ENCODE measurements at places on chromosomes 6 and 20. TPM values are rescaled to one million over a fixed set of nuclear protein-coding genes. Genes with fewer than 3 reads are reported as not detected.

DNA sequence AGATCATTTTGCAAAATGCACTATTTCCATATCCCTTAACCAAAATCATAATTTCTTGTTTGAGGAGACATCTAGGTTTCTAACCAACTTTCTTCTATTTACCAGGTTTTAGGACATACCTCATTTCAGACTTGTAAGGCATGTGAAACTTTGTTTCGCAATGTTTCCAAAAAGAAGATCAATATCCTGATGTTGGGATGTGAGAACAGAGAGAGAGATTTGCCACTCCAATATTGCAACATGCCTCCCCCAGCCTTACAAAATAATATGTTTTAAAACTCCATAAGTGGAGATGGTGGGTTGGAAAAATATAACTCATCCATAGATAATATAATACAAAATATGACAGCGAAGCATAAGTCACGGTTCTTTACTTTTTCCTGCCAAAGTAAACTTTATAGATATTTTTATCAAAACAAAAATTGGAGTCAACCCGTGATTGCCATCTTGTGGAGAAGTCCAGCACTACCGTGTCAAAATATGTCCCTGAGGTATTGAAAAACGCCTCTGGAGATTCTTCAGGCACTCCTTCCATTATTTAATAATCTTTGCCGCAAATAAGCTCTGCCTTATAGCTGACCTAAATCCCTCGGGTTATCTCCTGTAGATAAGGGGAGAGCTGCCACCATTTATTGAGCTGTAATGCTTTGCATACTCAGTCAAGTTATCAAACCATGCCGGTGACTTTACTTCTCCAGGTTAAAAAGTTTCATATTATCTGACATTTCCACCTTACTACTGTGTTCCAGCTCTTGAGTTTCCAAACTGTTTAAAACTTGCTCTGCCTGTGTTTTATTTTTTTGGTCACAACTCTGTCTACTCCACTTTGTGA is 534.2 kb downstream of the HACE1 start:
- no peak for DNase-seq

DNA sequence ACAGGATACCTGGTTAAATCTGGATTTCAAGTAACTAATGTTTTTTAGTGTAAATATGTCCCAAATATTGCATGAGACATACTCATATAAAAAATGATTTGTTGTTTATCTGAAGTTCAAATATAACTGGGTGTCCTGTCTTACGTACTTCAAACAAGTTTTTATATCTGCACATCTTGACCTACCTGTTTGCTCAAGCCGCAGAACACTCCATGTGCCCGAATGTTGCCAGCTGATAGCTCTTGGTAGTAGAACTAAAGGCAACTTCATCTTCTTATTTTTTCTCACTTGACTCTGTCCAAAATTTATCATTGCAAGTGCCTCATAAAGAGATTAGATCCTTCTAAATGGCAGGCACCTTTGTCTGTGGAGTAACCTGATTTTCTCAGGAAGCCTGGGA is 39.1 kb upstream of the KLHL31 start:
- DNase-seq = no peak

- DNase-seq = no peak
Observed at GRCh38 chr6:140264431-140264830, 890.0 kb upstream of the CITED2 start.

DNA sequence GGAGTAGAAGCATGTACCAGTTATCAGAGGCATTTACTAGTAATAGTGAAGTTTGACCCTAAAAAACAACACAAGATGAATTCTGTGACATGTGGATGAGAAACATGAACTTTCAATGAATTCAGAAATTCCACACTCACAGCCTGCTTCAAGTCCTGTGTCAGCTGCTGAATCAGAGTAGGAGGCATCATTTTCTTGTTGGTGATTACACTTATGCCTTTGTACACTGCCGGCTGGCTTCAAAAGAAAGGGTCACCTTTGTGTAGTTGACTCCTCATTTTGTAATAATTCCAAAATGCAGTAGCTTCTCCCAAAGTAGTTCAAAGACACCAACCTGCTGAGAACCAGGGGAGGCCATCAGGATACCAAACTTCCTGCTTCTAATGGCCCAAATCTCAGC is 165.5 kb downstream of the BACH2 start:
- no peak for DNase-seq

DNA sequence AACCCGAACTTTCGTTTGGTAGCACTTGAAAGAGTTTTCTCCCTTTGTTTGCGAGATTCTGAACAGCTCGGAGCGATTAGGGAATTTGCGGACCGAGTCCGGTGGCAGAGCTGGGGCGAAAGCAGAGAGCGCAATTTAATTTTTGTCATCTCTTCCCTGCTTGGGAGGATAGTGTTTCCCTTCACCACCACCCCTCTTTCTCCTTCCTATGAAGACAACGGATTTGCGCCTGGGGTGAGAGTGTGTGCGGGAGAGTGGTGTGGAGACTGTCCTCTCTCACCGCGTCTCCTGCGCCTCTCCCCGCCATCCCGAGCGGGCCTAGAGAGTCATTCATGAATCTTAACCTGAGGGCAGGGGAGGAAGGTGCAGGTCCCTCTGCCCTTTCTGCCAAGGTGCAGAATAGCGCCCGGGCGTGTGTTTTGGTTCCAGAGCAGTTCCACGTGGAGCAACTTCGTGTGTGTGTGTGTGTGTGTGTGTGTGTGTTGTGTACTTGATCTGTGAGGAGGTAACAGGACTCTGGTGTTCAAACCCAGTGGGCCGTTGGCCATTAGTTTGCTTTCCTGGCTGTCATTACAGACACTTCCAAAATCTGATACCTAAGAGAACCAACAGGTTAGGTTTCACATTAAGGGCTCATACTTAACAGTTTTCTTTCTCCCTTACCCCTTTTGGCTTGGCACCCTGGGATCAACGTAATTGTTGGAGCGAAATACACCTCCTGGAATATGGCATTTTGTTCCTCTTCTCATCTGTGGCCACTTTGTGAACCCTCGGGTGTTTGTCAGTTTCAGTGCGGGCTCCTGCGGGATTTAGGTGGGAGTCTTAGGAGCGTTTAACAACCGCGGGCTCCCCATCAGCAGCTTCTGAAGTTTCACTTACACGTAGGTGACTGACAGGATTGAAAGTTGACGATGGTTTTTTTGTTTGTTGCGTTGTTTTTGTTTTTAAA is 1.8 kb downstream of the EYA4 start:
- no peak for DNase-seq

- DNase-seq = no peak
Observed at GRCh38 chr6:141095308-141095707, 1037.4 kb upstream of the GJE1 start.

GRCh38 chr20:34459209-34459897 is 56.9 kb upstream of the DYNLRB1 start:
- no peak for DNase-seq

DNA sequence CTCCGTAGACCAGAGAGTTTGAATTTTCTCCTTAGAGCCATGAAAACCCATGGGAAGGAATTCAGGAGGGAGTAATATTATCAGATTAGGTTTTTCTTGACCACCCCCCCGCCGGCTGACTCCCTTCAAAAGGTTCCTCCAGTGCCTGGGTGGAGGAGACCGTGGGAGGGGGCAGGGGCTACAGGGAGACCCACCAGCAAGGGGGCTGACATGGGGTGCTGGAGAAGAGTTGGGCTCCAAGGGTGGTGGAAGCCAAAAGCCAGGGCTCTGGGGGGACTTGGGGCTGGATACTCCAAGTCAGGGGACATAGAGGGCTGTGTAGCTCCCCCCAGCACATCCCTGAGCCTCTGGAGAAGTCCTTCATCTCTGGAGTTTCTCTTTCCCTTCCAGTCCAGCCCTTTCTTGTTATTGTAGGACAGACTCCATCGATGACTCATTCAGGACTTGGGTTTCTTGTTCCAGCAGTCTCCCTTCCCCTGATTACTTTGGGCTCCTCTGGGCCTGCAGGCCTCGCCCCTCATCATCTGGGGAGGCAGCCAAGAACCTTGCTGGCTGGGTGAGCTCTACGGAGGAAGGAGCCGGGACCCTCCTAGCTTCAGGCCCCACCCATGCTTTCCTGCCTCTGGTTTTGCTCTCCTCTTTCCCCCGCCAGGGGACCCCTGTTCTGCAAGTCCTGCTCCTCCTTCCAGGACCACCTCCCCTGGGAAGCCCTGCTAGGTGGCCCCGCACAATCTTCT is 10.5 kb upstream of the KIAA1755 start:
- DNase-seq = peak; percentile 42

Gene LY6G6D
- total RNA-seq = not detected

Gene TRIM31
- 0.04 TPM for total RNA-seq

Measured in foreskin keratinocyte (primary cell).